ENCODE measurements at places on chromosomes 12 and 14.

DNA sequence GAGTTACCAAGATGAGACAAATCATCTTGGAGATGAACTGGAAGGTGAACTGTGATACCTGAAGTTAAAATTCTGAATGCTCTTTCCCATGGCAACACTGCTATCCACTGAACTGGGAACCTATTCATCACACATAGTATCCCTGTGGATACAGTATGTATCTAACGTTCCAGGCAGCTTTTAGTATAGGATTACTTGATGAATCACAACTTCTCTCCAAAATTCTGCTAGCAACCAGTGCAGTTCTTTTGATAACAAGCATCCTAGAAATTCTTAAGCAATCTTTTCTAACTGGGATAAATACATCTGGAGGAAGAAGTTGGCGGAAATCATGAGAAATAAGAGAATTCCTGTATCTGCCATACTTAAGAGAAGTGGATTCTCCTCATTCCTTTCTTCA, 66.4 kb downstream of the PAWR start:
- no peak for DNase-seq

- DNase-seq: no peak
Observed at GRCh38 chr12:32718926-32719325, 36.8 kb downstream of the YARS2 start.

GRCh38 chr12:40310211-40310610, 85.4 kb downstream of the LRRK2 start:
- no peak for DNase-seq

- no peak for DNase-seq
Observed at GRCh38 chr12:102501773-102502172, 21.4 kb upstream of the IGF1 start.

GRCh38 chr12:20376984-20377383, 8.6 kb downstream of the PDE3A start:
- no peak for DNase-seq

GRCh38 chr12:2494486-2495192, 300.1 kb upstream of the FKBP4 start:
- DNase-seq: no peak

- no peak for DNase-seq
Observed at GRCh38 chr12:81835783-81836182, 76.6 kb upstream of the PPFIA2 start.

GRCh38 chr14:41993687-41994086, 387.0 kb downstream of the LRFN5 start:
- DNase-seq: no peak

DNA sequence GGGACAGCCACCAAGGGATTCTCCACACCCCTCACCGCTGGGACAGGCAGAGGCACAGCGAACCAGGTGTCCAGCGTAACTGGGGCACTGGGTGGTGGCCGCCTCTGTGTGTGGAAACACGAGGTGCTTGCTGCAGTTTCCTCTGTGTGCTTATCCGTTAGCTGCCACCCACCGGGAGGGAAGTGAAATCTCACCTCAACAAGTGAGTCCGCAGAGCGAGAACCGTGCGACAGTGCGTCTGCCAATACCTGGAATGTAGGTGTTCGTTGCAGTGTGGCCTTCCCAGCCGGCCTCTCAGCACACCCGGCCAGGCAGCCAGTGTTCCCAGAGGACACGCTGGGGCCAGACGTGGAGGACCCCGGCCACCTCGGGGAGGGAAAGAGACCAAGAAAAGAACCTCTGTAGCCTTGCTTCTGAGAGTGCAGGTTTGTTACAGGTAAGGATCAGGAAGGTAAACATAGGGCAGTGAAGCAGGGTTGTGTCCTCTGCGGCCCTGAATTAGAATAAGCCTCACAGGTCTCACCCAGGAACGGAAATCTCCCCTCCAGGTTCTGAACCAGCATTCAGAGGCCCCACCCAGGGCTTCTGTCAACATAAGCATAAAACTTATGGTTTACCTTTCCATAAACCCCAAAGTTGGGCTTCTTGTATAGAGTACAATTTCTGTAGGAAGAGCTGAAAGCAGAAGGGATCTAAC, 1.5 kb downstream of the BCL2L14 start:
- peak; percentile 5 for DNase-seq

GRCh38 chr14:99768381-99768780, 24.8 kb upstream of the EML1 start:
- DNase-seq: no peak

- DNase-seq: no peak
Observed at GRCh38 chr12:26425587-26426260, 230.4 kb downstream of the SSPN start.

- DNase-seq: no peak
Observed at GRCh38 chr12:47739979-47740378, 14.7 kb upstream of the ENDOU start.

GRCh38 chr12:129696926-129697325, 206.9 kb downstream of the TMEM132D start:
- no peak for DNase-seq

DNA sequence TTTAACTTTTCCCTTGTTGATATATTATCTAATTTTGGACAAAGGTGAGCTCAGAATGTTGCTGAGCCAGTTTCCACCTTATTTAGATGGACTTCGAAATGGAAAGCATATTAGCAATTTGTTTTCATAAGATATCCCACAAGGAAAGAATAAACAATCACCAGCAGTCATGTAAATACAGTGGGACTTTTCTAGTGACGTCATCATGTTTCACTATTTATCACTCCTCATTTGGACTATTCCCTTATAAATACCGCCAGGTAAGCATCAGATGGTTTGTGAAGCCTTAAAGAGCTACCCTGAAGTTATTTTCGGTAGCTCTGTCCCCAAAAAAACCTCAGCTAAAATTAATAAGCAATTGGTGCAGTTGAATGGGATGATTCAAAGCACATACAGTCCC, 110.7 kb downstream of the PTPRR start:
- DNase-seq: no peak

- no peak for DNase-seq
Observed at GRCh38 chr14:103862393-103862782, 15.0 kb upstream of the PPP1R13B start.

DNA sequence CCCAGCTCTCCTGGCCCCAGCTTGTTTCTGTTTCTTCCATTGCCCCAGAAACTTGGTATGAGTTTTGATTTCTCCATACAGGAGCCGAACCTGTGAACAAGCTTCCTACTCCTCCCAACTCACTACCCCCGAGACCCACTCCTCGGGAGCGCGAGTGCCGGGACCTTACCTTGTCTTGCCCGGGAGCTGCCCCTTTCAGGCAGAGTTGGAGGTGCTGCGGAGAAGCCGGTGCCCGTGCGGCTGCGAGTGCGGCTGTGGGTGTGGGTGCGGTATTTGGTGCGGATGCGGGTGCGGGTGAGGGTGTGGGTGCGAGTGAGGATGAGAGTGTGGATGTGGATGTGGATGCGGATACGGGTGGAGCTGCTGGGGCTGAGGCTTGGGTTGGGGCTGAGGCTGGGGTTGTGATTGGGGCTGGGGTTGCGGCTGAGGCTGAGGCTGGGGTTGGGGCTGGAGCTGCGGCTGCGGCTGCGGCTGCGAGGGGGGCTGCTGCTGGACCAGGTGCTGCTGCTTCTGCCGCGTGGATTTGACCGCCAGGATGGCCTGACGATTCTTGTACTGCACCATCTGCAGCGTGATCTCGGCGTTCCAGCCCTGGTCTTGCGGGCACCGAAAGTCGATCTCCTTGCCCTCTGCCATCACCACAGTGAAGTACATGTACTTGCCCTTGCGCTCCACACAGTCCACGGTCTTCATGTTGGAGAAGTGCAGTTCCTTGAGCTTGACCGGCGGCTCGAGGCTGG, 1.1 kb downstream of the PHLDA1 start:
- peak; percentile 41 for DNase-seq

GRCh38 chr14:92425101-92425500, 88.5 kb upstream of the RIN3 start:
- DNase-seq: no peak

DNA sequence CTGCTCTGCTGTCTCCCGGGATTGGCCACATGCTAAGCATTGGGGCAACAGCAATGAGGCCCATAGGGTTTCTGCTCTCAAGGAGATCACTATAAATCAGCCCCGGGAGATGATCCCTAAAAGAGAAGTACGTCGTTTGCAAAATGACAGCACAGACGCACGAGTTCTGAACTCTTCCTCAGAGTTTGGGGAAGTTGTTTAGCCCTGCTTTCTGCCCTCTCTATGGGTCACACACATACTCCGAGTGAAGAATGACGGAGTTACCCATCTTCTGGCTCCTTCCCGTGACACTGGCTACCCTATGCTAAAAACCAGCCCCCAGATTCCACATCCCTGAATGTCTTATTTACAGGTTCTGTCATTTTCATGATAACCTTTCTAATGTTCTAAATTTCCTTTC, 258.0 kb upstream of the PLEKHG7 start:
- DNase-seq: no peak

GRCh38 chr14:62497708-62498107, 547.5 kb downstream of the KCNH5 start:
- DNase-seq: no peak

DNA sequence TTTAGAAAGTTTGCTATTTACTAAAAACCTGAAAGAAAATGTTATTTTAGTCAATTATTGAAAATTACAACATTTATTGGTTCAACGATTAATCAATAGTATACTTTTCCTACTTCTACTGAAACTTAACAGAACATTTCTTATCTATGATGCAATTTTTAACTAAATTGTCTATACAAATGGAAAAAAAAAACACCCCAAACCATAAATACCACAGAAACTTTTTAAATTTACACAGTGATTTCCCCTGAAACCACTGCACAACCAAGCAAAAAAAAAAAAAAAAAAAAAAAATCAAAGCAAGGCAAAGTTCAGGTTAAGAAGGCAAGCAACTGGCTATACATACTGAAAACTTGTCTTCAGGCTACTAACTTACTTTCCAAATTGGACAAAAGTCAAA, 71.9 kb upstream of the POC1B start:
- no peak for DNase-seq

GRCh38 chr12:124541322-124541721, 26.1 kb downstream of the NCOR2 start:
- DNase-seq: no peak

- DNase-seq: no peak
Observed at GRCh38 chr12:21938879-21939278, 2.3 kb downstream of the ABCC9 start.

DNA sequence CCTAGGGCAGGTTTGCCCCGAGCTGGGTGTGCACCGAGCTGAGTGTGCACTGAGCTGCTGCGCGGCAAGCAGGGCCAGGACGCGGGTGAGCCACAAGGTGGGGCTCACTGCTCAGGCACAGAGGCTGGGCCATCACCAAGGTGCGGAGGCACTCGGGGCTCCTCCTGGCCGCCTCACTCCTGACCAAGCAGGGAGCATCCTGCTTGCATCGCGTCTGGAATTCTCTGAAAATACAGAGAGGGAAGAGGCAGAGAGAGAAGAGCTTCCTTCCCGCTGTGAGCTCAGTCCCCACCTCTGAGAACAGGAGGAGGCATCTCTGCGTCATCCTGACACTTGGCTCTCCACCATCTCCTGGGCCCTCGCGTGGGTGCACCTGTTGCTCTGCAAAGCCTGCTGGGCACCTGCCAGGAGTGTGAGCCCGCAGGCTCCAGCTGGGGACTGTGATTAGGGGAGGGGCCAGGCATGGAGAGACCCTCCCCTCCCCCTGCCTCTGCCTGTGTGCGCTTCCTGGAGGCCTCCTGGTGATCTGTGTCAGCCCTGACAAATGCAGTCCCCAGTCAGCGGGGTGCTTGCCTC, 116.3 kb downstream of the GLT1D1 start:
- DNase-seq: no peak

- no peak for DNase-seq
Observed at GRCh38 chr14:57845802-57846531, 19.9 kb downstream of the SLC35F4 start.

All from activated T-helper 1 cell treated with Interleukin-2 at 50 U/mL for 16 hours (primary cell).